ENCODE measurements at places on chromosomes 6 and 20. TPM values are rescaled to one million over a fixed set of nuclear protein-coding genes. Genes with fewer than 3 reads are reported as not detected.

The STX11 gene
- 17.2 TPM for total RNA-seq

The GLP1R gene
- 0.07 TPM for total RNA-seq

The APCDD1L gene
- not detected for total RNA-seq

GRCh38 chr6:150075034-150075421 is 6.1 kb upstream of the ULBP3 start:
- H3K4me3 ChIP-seq, result no peak overlapping the region
- H3K4me1 ChIP-seq, result peaks cover 10% of the 10 kb centered on the region
- no peak overlapping the region for H3K27ac ChIP-seq
- H3K36me3 ChIP-seq, result no peaks in the 10 kb centered on the region
- DNase-seq, result no peak

- no peaks in the 10 kb centered on the region for H3K27me3 ChIP-seq
- peak overlapping the region; percentile 81 for H3K4me3 ChIP-seq
- peaks cover 66% of the 10 kb centered on the region for H3K4me1 ChIP-seq
- peak overlapping the region; percentile 90 for H3K27ac ChIP-seq
- peak; percentile 64 for DNase-seq
Measured at GRCh38 chr20:58308680-58309527, 611 bp upstream of the RAB22A start.

DNA sequence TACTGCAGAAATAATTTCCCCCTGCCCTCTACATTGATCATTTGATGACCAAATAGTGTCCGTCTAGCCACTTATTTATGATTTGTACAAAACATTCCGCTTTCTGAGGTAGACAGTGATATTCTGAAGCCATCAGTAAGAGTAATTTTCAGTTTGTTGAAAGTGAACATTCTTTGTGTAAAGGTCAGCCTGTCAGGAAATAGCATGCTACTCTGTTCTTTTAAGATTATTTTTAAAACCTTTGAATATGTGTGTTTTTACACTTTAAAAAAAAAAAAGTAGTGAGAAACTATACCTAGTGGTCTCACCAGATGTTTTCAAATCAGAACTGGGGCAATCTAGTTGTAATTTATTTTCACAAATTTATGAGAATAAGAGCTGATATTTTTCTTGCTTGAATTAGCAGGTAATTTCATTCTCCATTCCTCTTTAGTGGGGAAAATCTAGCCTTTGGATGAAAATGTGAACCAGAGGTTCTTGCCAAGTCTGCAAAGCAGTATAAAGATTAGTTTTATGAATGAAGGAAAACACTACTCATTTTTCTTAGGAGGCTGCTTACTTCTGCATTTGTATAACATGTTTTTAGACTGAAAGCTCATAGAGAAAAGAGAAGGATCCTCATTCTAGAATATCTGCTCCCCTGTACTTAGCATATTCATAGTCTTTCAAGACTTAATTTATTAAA is 12.1 kb upstream of the REV3L start:
- no peak overlapping the region for H3K27ac ChIP-seq
- no peaks in the 10 kb centered on the region for H3K27me3 ChIP-seq
- no peak overlapping the region for H3K4me3 ChIP-seq

DNA sequence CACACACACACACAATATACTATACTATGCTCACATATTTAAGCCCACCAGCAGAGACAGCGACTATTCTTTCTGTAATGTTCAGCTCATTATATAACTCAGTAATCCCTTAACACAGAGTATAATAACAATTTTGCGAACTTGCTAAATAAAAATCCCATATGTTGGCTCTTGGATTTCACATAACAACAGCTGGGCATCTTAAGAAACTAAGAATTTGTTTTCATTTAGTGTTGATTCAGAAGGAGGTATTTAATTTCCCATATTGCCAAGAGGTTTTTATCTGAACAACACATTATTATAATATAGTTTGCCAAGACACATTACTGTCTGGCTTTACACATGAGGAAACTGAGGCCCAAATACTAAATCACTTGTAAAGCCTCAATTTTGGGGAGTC is 7.4 kb downstream of the ECT2L start:
- no peak overlapping the region for H3K4me3 ChIP-seq
- H3K4me1 ChIP-seq, result no peaks in the 10 kb centered on the region
- no peaks in the 10 kb centered on the region for H3K36me3 ChIP-seq
- no peak overlapping the region for H3K27ac ChIP-seq
- no peak for DNase-seq

DNA sequence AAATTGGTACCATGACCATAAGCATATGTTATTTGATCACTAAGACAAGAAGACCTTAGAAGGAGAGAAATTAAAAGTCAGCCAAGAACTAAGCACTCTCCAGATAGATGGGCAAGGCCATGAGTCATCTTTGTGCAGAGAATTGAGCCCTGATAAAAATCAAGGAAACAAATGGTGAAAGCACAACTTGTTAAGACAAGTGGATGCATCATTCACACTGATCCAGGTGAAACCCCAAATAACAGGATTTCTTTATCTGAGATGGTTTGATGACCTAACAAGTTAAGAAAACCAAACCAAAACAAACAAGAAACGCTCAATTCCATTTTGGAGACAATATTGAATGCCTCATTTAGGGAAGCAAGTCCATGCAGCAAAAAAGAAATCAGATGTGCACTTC is 121.6 kb downstream of the ADAT2 start:
- H3K27me3 ChIP-seq, result no peaks in the 10 kb centered on the region
- no peaks in the 10 kb centered on the region for H3K4me1 ChIP-seq
- no peak overlapping the region for H3K27ac ChIP-seq
- no peak overlapping the region for H3K4me3 ChIP-seq
